ENCODE measurements at places on chromosomes 3 and 15.

DNA sequence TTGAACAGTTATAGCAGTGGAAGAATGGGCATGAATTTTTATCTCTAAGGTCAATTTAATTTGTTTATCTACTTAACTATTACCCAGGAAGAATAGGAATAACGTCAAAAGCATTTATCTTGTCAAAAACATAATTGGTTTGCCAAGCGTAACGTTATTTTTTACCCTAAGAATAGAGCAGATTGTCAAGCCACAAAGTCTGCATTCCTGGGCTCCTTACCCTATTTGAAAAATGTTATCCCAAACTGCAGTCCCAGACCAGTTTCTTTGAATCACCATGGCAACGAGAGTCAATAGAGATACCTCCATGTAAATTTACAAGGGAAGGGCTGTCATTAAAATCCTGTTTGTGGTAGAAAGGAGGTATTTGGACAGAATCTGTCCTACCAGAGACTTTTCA, 61.1 kb downstream of the CPNE4 start:
- peak; percentile 53 for DNase-seq

DNA sequence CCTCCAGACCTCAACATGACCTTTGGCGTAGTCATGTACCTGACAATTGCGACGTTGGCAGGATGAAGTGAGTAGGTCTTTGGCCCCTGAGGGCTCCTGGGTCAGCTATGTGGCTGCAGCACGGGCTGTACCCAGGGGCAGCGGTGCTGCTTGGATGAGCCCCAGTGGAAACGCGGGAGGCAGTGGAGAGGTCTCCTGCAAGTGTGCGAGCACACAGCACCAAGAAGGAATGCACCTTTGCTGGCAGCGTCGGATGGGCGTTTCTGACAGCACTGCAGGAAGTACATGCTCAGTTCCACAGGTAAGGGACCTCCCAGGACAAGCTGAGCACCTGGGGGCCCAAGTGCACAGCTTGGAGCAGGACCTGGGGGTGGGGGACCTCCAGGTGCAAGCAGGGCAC, 67.4 kb upstream of the UNC13C start:
- DNase-seq: no peak

- peak; percentile 76 for DNase-seq
These were observed 33.9 kb downstream of the MYO5C start for GRCh38 chr15:52261498-52262242.

DNA sequence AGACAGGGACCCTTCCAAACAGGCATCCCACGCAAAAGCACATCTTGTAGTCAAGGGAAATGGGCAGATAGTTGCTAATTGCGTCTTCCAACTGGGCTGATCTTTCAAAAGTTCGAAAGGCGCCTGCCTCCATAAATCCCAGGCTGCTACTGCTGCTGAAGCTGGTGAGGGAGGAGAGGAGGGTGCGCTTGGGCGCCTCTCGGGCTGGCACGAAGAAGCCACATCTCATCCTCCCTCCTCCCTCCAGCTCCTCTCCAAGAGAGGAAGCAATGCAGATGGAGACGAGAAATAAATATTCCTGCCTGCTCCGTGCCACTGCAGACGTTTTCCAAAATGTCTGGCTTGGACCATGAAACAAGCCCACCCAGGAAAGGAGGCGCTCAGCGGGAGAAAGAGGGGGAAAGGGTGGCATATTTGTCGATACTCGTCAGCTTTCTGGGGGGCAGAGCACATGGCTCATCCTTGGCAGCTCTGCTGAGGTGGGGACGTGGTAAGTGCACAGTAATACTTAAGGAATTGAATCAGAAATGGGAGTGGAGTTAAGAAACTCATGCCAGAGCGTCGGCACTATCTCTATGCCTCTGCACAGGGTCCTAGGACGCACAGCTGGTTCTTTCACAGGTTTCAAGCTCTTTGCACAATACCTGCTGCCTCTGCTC, 88.9 kb upstream of the FEZF2 start:
- peak; percentile 30 for DNase-seq

Measured in fibroblast of skin of right biceps (primary cell).